Stimulated activated CD4-positive, alpha-beta T cell treated with anti-CD3 and anti-CD28 coated beads, Interleukin-15, amount 100 ng/mL, for 1 hour (primary cell): ENCODE measurements at places on chromosomes 1 and 21.

DNA sequence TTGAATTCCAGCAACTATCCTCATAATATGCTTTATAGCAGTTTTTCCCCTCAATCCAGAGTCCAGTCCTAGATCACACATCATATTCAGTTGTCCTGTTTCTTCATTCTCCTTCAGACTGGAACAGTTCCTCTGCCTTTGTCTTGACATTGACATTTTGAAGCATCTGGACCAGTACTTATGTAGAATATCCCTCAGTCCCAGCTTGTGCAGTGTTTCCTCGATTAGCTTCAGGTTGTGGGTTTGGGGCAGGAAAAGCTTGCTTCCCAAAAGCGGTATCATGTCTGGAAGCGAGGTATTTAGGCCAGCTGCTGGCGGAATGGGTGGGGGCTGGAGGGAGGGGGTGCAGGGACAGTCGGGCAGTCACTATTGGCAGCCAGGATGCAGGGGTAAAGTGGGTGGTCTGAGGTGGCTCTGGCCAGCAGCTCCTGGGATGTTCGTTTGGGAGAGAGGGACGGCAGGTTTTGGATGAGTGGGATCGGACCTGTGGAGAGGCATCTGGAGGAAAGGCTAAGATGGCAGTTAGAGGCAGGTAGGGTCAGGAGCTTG lies 6.5 kb downstream of the THEMIS2 start:
- no peak for DNase-seq

GRCh38 chr1:61808968-61809367 lies 66.7 kb downstream of the PATJ start:
- no peak for DNase-seq

- DNase-seq: no peak
Measured at GRCh38 chr1:155969377-155969791, 9.0 kb downstream of the ARHGEF2 start.

DNA sequence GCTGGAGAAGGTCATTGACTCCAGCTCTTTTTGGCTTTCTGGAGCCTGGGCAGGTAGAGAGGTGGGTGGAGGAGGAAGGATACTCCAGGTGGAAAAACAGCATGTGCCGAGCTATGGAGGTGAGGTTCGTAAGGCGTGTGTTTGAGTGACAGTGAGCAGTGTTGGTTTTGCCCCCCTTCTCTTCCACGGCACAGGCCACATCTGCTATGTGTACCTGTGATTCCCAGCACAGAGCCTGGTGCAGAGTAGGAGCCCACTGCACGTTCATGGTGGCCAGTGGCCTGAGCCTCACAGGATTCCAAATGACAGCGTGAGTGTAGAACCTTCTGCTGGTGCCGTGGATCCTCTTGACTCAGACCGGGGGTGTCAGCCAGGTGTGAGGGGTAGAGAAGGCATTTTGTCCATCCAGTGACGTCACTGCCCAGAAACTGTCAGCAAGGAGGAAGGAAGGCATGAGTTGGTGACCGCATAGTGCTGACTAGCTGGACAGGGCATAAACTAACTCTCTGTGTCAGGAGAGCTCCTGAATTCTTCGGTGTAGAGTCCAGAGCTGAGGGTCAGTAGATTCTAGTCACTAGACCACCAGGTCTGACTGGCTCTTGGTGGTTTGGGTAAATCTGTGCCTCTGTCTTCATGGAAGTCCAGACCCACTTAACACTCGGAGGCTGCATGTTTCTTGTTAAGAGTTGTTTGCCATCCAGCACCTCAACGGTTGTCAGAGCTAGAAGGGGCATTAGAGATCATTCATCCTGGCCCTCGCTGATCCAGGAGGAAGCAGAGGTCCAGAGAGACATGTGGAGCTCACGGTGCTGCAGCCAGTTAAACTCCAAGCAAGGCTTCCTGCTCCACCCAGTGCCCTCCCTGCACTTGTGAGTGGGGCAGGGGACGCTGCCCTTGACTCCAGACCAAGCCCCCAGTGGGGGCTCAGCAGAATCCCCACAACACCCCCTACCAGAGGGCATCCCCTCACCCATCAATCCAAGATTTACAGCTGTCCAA lies 3.8 kb downstream of the QSOX1 start:
- DNase-seq: no peak
